Breast epithelium (tissue), 4 donors: ENCODE measurements at places on chromosomes 13 and 19. TPM values are rescaled to one million over a fixed set of nuclear protein-coding genes. Genes with fewer than 3 reads are reported as not detected.

GRCh38 chr19:5547881-5548280, 19.9 kb downstream of the TINCR start:
- no peaks in the 10 kb centered on the region for H3K4me1 ChIP-seq
- no peak overlapping the region for H3K4me3 ChIP-seq
- no peaks in the 10 kb centered on the region for H3K27me3 ChIP-seq
- no peak for DNase-seq
- no peaks in the 10 kb centered on the region for H3K36me3 ChIP-seq

KLK14 gene
- total RNA-seq, result 0.98 TPM

DNA sequence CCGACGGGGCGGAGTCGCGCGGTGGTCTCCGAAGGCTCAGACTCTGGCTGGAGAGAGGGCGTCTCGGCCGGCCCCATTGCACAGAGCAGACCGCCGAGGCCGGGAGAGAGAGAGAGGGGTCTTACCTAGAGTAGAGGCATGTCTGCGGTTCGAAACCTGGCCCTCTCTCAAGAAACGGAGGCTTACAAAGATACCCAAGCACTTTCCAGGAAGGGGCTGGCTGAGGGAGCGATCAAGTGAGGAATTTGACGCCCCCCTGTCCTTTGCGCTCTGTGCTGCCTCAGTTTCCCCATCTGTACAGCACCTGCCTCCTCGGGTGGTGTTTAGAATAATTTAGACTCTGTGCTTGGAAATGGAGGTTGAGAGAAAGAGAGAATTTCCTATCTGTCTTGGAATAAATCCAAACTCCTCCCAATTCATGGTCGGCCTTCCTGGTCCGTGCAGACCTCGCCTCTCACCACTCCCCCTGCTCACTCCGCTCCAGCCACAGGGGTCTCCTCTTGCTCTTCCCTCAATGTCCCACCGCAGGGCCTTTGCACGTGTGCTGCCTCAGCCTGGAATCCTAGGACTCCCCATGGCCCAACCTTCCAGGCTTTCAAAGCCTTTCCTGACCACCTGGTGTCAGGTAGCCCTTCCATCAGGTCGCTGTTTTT, 658 bp upstream of the ISOC2 start:
- H3K27me3 ChIP-seq, result no peaks in the 10 kb centered on the region
- H3K4me3 ChIP-seq, result peak overlapping the region; percentile 73
- DNase-seq, result no peak
- H3K36me3 ChIP-seq, result no peaks in the 10 kb centered on the region

- no peak for DNase-seq
- no peak overlapping the region for H3K27ac ChIP-seq
- no peaks in the 10 kb centered on the region for H3K4me1 ChIP-seq
These were observed 94.3 kb upstream of the PABPC3 start for GRCh38 chr13:25001476-25002206.

DNA sequence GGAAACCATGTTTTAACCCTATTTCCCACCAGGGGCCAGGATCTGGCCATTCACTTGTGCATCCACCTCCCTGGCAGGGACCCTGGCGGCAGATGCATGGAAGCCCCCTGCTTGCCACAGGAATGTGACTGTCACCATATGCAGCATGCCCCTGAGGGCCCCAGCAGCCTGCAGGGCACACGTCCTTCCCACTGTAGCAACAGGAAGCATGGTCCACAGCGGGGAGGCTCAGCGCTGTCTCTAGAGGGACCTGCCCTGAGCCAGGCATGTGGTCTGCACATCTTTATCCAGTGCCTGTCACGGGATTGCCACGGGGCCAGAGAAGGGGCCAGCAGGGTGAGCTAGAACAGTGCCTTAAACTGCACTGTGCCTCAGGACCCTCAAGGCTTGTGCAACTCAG, 34.9 kb upstream of the MCF2L start:
- no peaks in the 10 kb centered on the region for H3K27me3 ChIP-seq
- H3K4me1 ChIP-seq, result no peaks in the 10 kb centered on the region
- H3K4me3 ChIP-seq, result no peak overlapping the region
- H3K27ac ChIP-seq, result no peak overlapping the region
- no peaks in the 10 kb centered on the region for H3K36me3 ChIP-seq

GRCh38 chr19:3673506-3674439, 26.5 kb downstream of the PIP5K1C start:
- no peak for DNase-seq
- peaks cover 6% of the 10 kb centered on the region for H3K4me1 ChIP-seq
- H3K4me3 ChIP-seq, result no peak overlapping the region
- H3K27ac ChIP-seq, result peak overlapping the region; percentile 99
- H3K36me3 ChIP-seq, result no peaks in the 10 kb centered on the region
- no peaks in the 10 kb centered on the region for H3K27me3 ChIP-seq
